Left lung (tissue), 14 donors: ENCODE measurements at places on chromosomes 12 and 14. TPM values are rescaled to one million over a fixed set of nuclear protein-coding genes. Genes with fewer than 3 reads are reported as not detected.

DNA sequence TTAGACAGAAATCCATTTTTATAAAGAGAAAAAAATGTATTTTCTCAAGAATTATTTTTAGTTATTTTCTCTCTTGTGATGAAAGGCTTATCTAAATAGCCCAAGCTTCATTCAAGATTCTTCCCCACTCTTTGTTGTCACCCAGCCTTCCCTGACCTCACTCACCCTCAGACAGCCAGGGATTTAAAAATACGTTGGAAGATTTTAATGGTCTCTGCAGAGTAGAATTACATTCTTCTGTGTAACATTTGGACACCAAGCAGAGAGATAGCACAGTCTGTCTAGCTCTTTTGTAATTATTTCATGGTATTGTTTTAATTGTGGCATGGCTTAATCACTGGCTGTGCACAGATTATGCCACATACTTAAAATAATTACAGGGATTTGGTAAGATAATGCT is 130.3 kb downstream of the IGF1 start:
- no peak for DNase-seq

The TBPL2 gene
- polyA plus RNA-seq, result 0.07 TPM

DNA sequence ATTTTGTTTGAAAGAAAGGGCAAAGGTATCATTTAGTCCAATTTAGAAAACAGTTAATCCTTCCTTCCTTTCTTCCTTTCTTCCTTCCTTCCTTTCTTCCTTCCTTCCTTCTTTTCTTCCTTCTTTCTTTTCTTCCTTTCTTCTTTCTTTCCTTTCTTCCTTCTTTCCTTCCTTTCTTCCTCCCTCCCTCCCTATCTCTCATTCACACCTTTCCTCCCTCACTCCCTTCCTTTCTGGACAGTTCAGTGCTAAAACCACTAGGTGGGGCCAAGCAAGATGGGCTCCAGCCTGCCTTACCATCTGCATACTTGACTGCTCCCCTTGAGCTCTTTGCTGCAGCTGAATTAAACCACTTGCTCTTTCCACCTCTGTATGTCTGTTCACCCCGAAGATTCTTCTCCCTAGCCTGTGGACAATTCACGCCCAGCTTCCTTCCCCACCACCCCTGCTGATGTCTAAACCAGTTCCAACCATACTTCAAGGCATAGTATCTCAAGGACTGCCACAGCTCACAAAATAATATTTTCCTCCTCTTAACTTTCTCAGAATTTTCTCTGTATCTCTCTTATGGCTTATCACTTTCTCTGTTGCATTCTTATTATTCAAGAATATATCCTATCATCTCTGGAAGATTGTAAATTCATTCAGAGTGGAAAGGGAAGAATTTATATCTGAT is 78.0 kb downstream of the DBX2 start:
- DNase-seq, result no peak

- DNase-seq, result no peak
Observed at GRCh38 chr12:25087596-25087995, 107.4 kb downstream of the DNAI7 start.

DNA sequence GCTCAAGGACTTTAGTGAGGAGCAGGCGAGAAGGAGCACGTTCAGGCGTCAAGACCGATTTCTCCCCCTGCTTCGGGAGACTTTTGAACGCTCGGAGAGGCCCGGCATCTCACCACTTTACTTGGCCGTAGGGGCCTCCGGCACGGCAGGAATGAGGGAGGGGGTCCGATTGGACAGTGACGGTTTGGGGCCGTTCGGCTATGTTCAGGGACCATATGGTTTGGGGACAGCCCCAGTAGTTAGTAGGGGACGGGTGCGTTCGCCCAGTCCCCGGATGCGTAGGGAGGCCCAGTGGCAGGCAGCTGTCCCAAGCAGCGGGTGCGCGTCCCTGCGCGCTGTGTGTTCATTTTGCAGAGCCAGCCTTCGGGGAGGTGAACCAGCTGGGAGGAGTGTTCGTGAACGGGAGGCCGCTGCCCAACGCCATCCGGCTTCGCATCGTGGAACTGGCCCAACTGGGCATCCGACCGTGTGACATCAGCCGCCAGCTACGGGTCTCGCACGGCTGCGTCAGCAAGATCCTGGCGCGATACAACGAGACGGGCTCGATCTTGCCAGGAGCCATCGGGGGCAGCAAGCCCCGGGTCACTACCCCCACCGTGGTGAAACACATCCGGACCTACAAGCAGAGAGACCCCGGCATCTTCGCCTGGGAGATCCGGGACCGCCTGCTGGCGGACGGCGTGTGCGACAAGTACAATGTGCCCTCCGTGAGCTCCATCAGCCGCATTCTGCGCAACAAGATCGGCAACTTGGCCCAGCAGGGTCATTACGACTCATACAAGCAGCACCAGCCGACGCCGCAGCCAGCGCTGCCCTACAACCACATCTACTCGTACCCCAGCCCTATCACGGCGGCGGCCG is 1.1 kb downstream of the PAX9 start:
- DNase-seq, result peak; percentile 77

DNA sequence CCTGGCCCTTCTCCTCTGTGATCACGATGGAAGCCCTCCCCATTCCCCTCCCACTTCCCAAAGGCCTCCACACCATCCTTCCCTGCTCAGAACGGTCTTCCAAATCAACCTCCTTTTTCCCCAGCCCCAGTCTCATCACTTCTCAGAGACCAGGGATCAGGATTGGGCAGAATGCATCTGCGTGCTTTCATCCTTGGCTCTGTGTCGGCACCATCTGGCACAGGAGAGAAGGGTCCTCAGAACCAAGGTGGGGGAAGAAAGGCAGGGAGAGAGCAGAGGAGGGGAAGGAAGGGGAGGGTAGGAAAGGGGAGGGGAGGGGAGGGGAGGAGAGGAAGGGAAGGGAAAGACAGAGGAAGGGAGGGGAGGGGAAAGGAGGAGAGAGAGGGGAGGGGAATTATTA is 52.4 kb upstream of the FICD start:
- DNase-seq, result no peak

The PLA2G1B gene
- 1.8 TPM for polyA plus RNA-seq
